Mucosa of gallbladder (tissue), 1 donor: ENCODE measurements at places on chromosomes 6 and 20.

DNA sequence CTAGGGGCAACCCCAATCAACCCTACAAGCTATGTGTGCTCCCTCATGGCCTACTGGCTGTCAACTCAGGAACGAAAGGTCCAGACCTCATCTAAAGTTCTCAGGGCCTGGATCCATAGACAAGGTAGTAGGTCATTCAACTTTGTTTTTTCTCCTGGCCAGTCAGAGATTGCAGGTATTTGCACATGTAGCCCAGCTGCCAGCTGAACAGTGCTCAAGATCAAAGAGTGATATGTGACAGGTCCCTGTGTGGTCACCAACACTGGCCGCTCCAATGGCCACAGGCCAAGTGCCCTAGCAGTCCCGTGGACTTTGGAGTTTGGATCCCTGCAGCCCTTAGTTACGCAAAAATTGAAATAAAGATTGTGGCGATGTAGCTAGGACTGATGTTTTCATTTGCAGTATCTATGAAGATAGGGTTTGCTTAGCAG, 60.6 kb upstream of the ATXN1 start:
- peak; percentile 86 for DNase-seq

DNA sequence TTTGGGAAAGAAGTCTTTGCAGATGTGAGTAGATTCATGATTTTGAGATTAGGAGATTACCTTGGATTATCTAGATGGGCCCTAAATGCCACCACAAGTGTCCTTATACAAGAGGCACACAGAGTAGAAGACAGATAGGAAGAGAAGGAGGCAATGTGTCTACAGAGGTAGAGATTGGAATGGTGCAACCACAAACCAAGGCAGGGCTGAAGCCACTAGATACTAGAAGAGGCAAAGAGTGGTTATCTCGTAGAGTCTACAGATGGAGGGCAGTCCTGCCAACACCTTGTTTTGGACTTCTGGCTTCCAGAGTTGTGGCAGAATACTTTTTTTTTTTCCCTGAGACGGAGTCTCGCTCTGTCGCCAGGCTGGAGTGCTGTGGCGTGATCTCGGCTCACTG, 138.3 kb upstream of the AKIRIN2 start:
- no peak for DNase-seq

- DNase-seq, result no peak
Observed at GRCh38 chr20:19161336-19161735, 51.1 kb upstream of the SLC24A3 start.

GRCh38 chr6:165704045-165704748, 41.2 kb upstream of the PDE10A start:
- DNase-seq, result no peak

DNA sequence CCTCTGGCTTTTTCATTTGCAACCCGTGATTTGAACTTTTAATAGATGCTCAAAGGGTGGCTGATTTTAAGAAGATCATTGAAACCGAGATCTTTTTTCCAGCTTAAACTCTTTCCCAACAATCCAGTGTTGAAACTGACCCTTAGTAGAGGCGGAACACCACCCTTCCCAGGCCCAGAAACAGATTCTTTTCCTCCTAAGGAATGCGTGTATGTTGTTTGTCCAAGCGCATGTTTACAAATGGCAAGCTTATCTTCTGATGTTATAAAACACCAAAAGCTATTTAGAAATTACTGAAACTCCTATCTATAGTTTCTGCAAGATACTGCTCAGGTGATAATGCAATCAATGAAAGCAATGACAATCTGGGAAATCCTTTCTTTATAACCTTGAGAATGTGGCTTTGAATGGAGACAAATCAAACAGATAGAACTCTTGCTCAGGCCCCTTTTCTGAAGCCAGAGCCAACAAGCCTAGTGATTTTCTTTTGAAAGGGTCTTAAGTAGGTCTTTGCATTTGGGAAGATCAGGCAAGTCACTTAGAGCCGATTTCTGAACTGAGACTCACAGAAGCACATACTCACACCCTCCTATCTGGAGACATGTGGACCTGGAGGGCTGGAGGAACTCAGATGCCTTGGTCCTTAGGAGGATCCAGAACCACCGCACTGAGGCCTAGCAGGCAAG, 9.1 kb downstream of the BANF2 start:
- DNase-seq, result no peak

- no peak for DNase-seq
Observed at GRCh38 chr6:157966589-157966977, 15.1 kb upstream of the SYNJ2 start.

GRCh38 chr6:106360989-106361430, 493 bp downstream of the CRYBG1 start:
- no peak for DNase-seq

GRCh38 chr6:127366282-127367022, 23.0 kb upstream of the ECHDC1 start:
- no peak for DNase-seq

DNA sequence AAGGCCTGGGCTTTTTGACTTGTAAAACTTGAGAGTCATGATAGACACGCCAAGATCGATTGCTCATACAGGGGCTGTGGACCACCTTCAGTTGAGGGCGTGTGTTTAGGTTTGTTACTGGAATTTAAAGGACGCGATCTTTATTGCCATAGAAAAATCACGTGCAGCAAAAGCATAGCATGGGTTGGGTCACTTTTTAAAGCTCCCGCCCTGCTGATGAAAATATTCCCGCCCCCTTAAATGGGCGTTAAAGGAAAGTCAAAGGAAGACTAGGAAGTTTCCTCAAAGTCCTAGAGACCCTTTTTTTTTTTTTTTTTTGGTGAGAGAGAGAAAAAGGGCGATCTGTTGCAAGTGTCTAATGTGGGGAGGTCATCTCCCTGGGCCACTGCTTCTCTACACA, 23.1 kb downstream of the TFAP2A start:
- DNase-seq, result no peak

- DNase-seq, result no peak
Observed at GRCh38 chr20:3106658-3107463, 22.3 kb upstream of the AVP start.

DNA sequence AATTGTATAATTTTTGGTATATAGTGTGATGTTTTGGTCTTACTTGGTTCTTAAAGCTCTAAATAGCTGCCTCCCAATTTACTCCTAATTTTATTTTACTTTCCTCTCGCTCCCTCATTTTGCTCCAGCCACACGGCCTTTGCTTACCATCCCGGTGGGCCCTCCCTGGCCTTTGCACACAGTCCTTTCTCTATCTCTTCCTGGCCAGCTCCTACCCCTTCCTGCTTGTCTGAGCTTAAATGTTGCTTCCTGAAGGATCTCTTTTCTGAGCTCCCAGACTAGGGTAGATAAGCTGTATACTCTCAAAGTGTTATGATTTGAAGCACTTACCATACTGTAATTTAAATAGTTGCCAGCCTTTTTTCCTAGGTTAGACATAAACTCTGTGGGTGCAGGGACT, 121.7 kb downstream of the UTRN start:
- no peak for DNase-seq

GRCh38 chr6:8180327-8181159, 78.2 kb upstream of the EEF1E1 start:
- no peak for DNase-seq

DNA sequence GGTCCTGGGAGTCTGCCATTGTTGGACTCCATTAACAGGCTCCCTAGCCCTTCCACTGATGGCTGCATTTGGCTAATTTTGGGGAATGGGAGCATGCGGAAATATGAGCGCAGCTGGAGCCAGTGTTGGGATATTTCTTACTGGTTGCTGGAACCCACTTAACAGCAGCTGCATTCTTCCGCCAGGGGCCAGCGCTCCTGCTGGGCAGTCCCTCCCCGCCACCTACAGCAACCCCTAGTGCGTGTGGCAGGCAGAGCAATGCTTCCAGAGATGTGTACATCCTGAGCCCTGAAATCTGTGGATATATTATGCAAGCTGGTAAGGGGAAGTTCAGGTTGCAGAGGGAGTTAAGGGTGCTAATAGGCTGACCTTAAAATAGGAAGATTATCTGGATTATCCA, 16.4 kb downstream of the CST8 start:
- DNase-seq, result no peak

- DNase-seq, result no peak
Observed at GRCh38 chr6:2037237-2037926, 208.0 kb downstream of the GMDS start.
